Stimulated activated naive CD4-positive, alpha-beta T cell (primary cell): ENCODE measurements at places on chromosomes 2 and 18.
A peak's percentile ranks its signal among the peaks of the same experiment; 100 is the strongest.

DNA sequence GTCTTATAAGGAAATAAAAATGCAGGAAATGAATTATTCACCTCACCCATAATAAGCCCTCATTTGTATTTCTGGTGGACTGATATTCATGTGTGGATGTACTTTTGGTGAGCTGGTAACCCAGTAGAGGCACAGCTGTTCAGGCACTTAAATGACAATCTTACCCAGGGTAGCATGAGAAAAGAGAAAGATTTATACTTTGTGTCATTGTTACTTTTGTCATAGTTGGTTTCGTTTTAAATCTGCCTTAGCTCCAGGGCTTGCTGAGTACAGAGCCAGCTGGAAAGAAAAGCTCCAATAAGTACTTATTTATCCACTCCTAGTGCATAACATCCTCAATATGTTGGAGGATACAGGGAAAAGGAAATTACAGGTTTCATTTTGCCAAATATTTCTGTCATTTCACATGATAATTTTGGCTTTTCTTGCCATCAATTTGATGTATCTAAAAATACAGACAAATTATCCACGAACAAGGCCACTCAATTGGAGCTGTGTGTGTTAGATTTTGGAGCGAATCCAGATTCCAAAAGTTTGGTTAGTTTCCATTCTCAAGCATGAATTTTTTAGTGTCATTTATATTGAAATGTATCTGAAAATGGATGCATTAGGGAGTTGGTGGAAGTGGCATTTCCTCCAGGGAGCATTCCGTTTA is 1276.1 kb upstream of the FAM98A start:
- DNase-seq: no peak

DNA sequence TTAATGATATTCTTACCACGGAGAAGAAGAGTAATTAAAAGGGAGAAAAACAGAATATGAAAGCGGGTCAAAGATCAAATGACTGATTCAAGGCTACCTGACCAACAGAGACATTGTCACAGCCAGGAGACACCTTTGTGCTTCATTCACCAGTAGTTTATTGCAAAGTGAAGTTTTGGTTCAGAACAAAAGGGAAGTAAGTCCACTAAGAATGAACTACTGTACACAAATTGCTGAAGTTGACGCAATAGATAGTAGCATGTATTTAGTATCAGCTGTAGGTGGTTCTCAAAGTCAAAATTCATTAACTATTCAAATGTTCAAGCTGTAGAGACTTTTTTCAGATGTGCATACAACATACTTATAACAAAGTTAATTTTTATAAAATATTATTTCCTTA is 64.7 kb upstream of the COX7A2L start:
- no peak for DNase-seq

GRCh38 chr2:240993446-240994170 is 4.8 kb upstream of the SNED1 start:
- DNase-seq: no peak

DNA sequence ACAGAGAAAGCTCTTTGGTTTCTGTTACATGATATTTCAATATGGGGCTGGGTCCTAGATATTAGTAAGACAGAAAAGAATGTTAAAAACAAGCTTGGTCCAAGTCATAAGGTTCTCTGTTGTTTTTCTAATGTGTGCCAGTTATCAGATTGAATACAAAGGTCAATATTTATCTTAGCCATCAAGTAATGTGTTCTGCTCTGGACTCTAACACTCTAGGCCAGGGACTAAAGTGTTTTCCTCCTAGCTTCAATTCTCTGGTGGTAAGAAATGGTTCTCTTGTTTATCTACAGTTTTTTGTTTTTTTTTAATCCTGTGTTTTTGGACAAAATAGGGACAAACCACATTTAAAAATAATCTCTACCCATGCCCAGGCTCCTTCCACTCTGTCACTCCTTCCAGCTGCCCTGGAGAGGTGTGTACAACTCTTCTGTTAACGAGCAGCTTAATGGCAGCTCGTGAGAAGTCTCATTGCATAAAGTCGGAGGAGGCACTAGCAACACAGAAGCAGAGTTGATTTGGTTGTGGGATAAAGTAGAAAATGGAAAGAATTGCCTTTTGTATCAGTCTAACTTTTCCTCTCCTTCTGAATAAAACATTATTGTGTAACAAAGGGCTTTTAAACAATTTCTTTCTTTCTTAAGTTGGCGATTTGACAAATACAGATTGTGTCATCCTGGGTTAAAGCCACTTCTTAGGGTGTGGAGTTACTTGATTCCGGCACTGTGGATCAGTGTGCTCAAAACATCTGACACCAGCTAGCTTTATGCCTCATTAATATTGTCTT is 8.0 kb upstream of the SESTD1 start:
- no peak for DNase-seq

GRCh38 chr18:37524498-37525261 is 40.9 kb downstream of the CELF4 start:
- DNase-seq: no peak

- no peak for DNase-seq
Observed at GRCh38 chr2:96340493-96341414, 5.2 kb downstream of the NCAPH start.

DNA sequence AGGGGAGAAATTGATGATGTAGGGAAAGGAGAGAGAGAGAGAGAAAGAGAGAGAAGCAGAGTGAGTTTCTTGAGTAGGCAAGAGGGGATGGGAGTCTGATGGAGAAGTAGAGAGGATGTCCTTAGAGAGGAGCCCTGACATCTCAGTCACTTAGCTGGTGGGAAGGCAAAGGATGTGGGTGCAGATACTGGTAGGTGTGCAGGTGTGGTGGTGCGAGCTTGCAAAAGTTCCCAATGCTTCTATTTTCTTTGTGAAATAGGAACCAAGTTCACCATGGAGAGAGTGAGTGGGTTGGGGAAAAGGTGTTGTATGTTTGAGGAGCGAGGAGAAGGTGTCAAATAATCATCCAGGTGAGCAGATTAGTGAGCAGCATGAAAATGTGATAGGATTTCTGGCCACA is 26.5 kb upstream of the POLE4 start:
- DNase-seq: no peak

DNA sequence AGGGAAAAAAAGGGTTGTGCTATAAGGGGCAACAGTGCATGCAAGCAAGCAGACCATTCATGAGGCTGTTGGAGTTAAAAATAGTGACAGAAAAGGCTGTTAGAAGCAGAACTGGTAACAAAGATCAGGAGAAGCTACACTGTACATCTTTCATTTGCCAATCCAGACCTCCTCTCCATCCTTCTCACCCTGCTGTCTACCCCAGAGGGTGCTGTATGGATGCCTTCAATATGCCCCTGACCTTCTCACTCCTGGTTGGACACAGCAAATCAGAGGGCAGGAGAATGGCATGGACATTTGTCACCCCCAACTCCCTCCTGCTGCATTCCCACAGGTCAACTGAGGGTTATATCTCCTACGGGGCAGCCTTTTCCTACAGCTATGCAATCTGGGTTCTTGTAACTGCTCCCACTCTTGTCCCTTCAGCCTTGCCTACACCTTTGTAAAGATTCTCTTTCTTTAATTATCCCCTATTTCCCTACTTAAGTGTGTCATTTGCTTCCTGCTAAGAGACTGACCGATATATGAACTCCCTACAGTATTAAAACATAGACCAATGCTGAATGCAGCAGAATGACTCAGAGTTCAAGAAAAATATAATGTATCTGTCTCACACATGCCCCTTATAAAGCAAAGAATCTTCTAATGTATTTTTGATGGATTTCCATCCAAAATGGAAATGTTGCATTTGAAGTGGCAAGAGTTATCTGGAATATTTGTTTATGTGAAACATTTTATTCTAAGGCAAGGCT is 169.2 kb upstream of the NCKAP5 start:
- no peak for DNase-seq

DNA sequence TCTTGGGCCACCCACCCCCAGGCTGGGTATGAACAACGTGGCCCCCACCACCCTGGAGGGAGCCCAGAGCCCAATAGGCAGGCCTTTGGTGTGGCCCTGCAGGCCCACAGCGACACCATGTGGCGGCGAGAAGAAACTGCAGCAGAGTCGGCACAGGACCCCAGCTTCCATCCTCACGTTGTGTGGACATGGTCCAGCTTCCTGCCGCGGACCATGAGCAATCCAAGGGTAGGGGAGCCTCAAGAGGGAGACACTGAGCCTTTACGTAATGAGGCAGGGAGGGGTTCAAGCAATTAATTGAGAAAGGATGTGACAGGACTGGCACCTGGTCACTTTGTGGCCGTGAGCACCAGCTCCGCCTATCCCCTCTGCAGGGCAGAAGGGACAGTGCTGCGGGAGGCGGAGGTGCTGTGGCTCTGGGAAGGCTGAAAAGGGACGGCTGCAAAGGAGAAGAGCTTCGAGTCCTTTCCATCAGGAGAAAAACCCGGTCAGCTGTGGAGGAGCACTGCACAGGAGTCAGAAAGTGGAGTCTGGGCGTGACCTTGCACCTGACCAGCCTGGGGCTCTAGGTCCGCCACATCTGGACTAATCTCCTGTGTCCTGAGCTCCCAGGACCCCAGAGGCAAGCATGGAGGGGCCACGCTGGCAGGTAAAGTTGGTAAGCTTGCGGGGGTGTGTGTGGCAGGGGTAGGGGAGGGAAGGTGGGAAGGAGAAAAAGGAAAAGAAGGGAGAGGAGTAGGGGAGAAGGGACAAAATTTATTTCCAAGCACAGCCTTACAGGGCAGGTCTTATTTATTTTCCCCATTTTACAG is 44.9 kb downstream of the TMEM37 start:
- peak; percentile 27 for DNase-seq

- DNase-seq: no peak
Observed at GRCh38 chr2:197201874-197202273, 108.7 kb downstream of the ANKRD44 start.

DNA sequence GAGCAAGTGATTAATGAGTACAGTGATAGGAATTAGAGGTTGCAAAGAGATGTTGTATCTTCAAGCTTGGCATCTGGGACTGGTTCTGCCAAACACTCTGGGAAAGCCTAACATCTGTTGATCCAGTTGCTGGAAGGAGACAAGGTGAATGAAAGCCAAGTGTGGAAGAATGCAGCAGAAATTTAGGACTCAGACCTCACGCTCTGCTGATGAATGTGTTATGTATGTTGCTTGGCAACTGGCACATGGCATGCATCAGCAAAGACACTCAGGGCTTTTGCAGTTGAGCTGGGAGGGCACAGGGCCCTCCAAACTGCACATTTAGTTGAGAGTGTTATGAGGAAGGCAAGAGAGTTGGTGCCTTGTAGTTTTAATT is 105.5 kb downstream of the COLEC12 start:
- no peak for DNase-seq

- DNase-seq: no peak
Observed at GRCh38 chr18:23584019-23584983, 2.0 kb downstream of the NPC1 start.

- DNase-seq: no peak
Observed at GRCh38 chr2:46096260-46096659, 200.9 kb upstream of the EPAS1 start.

GRCh38 chr2:31023541-31023940 is 114.7 kb downstream of the GALNT14 start:
- DNase-seq: no peak
